Dermis microvascular lymphatic vessel endothelial cell (primary cell): ENCODE measurements at places on chromosomes 6 and 20.

DNA sequence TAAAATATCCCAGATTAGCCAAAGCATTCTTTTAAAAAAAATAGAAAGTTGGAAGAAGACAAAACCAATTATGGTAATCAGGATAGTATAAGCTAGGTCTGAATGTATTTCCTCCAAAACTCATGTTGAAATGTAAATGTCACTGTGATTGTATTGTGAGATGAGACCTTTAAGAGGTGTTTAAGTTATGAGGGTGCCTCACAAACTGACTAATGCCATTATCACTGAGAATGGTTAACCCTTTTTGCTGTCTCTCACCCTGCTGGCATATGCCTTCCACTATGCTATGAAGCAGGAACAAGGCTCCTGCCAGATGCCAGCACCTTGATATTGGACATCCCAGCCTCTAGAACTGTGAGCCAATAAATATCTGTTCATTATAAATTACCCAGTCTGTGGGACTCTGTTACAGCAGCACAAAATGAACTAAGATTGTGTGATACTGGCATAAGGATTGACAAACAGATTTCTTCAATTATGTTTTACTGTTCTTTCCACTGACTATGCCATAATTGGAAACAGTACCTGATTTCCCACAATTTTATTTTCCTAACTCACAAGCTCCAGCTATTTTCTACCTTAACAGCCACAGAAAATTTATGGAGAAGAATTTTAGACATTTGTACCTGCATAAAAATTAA, 63.8 kb downstream of the IBTK start:
- DNase-seq, result no peak

DNA sequence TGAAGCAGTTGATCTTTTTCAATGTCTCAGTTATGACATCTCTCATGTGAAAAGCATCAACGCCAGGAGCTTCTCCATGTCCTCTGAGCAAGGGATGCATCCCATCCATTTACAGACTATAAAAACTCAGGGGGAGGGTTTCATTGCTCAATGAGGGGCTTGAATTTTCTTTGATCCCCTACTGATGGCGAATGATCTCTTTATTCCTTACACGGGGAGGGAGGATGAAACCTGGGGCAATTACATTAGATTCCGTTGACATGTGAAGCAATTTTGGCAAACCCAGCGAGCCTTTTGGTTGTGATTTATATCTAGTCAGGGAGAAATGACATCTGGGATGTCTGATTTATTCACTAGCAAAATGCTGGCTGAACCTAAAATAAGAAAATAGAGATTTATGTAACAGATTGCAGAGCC, 268.9 kb downstream of the HIVEP2 start:
- DNase-seq, result no peak

- DNase-seq, result no peak
Observed at GRCh38 chr6:39911513-39912125, 22.6 kb downstream of the MOCS1 start.

- no peak for DNase-seq
Observed at GRCh38 chr6:22680950-22681349, 111.6 kb downstream of the HDGFL1 start.

- DNase-seq, result no peak
Observed at GRCh38 chr20:23966927-23967615, 21.5 kb downstream of the GGTLC1 start.

DNA sequence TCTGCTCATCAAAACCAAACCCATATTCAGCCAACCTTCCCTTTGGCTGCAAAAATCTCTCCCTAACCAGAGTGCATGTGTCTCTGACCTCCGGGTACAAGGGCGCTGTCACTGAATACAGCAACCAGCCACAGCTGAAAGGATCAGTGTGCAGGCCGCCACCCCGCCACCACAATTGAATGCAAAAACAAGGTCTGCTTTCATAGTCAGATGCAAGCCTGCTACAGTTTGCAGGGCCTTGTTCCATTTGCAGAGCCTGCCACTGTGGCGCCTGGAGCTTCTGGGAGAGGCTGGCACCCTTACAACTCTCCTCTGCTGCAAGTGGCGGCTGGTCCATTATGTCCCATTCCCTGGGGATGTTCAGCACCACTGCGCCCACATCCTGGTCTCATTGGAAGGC, 23.5 kb downstream of the MDGA1 start:
- no peak for DNase-seq

GRCh38 chr6:48289841-48290240, 178.8 kb upstream of the PTCHD4 start:
- DNase-seq, result no peak
